ENCODE measurements at places on chromosomes 16 and 17. TPM values are rescaled to one million over a fixed set of nuclear protein-coding genes. Genes with fewer than 3 reads are reported as not detected.
A peak's percentile ranks its signal among the peaks of the same experiment; 100 is the strongest.

DNA sequence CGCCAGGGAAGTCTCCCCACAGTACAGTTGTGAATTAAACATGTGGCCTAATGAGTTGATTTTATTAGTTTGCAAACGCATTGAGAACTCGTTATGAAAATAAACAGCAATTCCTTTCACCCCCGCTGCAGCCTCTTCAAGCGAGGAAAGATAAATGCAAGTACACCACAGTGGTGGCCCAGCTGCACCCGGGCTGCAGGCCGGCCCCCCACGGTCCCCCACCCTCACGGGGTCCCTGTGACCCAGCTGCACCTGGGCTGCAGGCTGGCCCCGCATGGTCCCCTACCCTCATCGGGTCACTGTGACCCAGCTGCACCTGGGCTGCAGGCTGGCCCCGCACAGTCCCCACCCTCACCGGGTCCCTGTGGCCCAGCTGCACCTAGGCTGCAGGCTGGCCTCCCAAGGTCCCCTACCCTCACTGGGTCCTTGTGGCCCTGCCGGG is 32.2 kb downstream of the SDK2 start:
- H3K27ac ChIP-seq, result no peak overlapping the region
- H3K27me3 ChIP-seq, result no peaks in the 10 kb centered on the region
- no peaks in the 10 kb centered on the region for H3K36me3 ChIP-seq
- no peak overlapping the region for H3K4me3 ChIP-seq
- no peak for DNase-seq

DNA sequence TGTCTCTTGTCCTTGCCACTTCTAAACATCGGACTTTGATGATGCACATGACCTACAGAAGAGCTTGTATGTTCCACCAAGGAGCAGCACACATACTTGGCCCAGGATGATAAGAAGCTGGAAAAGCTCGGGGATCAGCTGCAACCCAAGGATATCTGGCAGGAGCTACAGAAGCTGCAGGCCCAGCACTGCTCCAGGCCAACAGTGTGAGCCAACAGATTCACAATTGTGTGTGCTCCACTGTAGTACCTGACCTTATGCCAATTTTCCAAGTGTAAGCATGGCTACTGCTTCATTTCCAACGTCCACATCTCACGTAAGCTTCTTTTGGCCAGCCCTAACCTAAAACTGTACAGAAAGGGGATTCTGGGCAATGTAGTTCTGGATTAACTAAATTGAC is 83.4 kb downstream of the COX10 start:
- no peaks in the 10 kb centered on the region for H3K27me3 ChIP-seq
- no peak overlapping the region for H3K27ac ChIP-seq
- H3K36me3 ChIP-seq, result peaks cover 26% of the 10 kb centered on the region
- H3K4me3 ChIP-seq, result no peak overlapping the region

Gene RGS9
- 1.2 TPM for total RNA-seq

DNA sequence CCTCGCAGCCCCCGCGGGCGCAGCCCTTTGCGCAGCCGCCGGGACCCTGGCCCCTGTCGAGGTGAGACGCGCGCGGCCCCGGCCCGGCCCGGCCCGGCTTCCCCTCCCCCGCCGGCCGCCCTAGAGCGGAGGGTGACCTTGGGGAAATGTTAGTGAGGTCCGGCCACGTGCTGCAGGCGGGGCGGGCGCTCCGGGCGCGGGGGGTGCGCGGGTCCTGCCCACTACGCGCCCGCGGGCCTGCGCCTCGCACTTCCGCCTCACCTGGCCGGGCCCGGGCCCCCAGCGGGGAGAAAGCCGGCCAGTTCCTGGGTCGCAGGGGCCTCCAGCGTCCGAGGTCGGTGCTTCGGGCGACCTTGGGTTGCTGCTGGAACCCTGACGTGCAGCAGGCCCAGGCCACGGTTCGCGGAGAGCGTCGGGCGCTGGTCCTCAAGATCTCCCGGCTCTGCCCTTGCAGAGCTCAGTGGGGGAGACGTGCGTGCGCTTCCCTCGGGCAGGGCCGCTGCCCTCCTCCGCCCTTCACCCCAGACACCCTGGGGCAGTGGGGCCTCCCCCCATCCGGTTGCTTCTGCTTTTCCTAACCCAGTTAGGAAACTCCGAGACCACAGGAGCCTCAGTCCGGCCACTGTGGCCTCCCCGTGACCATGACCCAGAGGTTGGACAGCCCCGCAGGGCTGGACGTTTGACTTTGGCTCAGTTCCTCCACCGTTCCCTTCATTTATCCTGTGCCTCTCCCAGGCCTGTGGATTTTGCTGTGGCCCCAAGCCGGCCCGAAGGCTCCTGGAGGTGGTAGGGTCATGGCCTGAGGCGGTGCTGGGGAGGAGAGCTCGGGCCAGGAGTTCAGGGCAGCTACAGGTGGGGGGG is 791 bp downstream of the MCRIP2 start:
- peaks cover 19% of the 10 kb centered on the region for H3K4me1 ChIP-seq
- peak; percentile 63 for DNase-seq
- H3K4me3 ChIP-seq, result peak overlapping the region; percentile 83
- H3K27ac ChIP-seq, result peak overlapping the region; percentile 66
- H3K36me3 ChIP-seq, result peaks cover 11% of the 10 kb centered on the region

GRCh38 chr16:70428178-70428998 is 10.5 kb downstream of the ST3GAL2 start:
- H3K4me1 ChIP-seq, result peaks cover 55% of the 10 kb centered on the region
- H3K36me3 ChIP-seq, result peaks cover 14% of the 10 kb centered on the region
- peak overlapping the region; percentile 88 for H3K27ac ChIP-seq

Gene PDILT
- total RNA-seq, result not detected

DNA sequence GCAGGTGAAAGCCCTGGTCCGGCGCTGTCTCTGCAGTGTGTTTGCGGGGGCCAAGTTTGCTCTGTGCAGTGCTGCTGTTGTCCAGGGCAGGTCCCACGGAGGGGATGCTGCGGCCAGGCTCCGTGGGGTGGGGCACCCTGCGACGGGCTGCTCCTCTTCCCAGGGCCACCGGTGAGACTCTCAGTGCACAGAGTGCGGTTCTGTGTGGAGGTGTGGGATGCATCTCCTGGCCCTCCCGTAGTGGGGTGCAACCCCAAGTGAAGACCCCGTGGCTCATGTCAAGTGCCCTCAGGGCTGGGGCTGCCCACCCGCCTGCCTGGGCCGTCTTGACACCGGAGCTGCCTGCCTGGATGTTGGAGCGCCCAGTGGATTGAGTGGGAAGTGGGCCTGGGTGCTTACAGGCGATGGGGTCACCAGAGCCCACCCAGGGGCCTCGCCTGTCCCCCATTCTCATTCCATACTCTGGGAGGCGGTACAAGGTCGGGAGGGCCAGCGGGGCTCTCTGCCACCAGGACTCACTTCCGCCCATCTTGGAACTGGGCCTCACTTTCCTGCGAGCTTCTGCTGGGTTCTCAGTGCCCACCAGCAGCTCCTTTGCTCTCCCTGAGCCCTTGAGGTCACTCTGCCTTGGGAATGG is 119.9 kb downstream of the BANP start:
- H3K27me3 ChIP-seq, result no peaks in the 10 kb centered on the region
- no peak for DNase-seq
- H3K36me3 ChIP-seq, result peaks cover 7% of the 10 kb centered on the region
- H3K4me1 ChIP-seq, result no peaks in the 10 kb centered on the region
- no peak overlapping the region for H3K27ac ChIP-seq

Gene GAS2L2
- 0.43 TPM for total RNA-seq

Gene FNDC8
- not detected for total RNA-seq

DNA sequence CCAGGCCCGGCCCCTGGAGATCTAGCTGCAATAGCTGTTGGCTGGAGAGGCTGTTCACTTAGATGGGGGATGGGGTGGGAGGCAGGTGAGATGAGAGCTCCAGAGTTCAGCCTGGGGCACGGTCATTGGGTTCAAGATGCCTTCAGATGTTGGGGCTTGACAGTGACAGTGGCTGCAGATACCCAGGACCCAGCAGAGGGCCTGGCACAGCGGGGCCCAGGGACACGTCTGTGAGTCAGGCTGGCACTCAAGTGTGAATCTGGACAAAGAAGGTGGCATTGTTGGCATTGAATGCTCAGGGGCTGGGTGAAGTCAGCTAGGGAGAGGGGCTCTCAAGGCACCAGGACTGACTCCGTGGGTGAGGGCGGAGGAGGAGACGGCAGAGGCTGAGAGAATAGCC is 328.1 kb downstream of the SEC14L1 start:
- no peak for DNase-seq
- H3K27me3 ChIP-seq, result no peaks in the 10 kb centered on the region
- H3K27ac ChIP-seq, result peak overlapping the region; percentile 83
- H3K4me1 ChIP-seq, result peaks cover 85% of the 10 kb centered on the region

GRCh38 chr17:80025796-80026195 is 9.9 kb downstream of the TBC1D16 start:
- no peak overlapping the region for H3K27ac ChIP-seq
- no peaks in the 10 kb centered on the region for H3K4me1 ChIP-seq
- H3K36me3 ChIP-seq, result no peaks in the 10 kb centered on the region
- H3K27me3 ChIP-seq, result no peaks in the 10 kb centered on the region

DNA sequence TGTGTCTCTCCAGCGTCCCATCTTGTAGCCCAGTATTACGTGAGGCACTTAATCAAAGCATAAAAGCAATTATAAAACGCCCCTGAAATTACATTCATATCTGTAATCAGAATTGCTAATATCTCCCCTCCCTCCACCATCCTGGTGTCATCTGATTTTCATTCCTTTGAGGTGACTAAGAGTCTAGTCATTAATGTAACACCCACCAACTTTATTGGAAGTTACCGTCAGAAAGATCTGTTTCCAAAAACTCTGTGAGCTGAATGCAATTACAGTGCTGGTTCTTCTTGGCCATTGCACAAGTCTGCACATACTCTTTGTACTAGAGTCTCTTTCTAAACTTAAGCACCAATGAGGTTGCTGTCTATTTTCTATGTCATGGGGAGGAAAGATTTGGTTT is 12.5 kb upstream of the MAF start:
- peaks cover 4% of the 10 kb centered on the region for H3K4me1 ChIP-seq
- no peaks in the 10 kb centered on the region for H3K36me3 ChIP-seq
- no peak for DNase-seq
- H3K27ac ChIP-seq, result no peak overlapping the region
- H3K4me3 ChIP-seq, result no peak overlapping the region
- H3K27me3 ChIP-seq, result peaks cover 25% of the 10 kb centered on the region

DNA sequence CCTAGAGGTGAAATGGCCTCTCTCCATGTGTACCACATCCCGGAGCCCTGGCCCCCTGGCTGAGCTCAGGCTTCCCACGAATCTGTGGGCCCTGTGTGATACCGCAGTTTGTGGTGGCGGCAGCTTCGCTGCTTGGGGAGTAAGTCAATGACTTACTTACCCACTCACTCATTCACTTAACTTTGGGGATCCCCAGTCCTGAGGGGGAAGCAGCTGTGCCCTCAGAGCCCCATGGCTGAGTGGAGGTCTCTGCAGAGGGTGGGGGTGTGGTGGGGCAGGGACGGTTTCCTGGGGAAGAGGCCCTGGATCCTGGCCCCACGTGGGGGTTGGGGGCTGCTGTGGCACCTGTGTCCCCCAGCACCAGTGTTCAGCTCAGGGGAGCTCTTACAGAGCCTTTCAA is 13.2 kb downstream of the KCNJ12 start:
- no peak overlapping the region for H3K27ac ChIP-seq
- H3K4me3 ChIP-seq, result no peak overlapping the region
- DNase-seq, result no peak
- no peaks in the 10 kb centered on the region for H3K36me3 ChIP-seq

Gene TAC4
- not detected for total RNA-seq

DNA sequence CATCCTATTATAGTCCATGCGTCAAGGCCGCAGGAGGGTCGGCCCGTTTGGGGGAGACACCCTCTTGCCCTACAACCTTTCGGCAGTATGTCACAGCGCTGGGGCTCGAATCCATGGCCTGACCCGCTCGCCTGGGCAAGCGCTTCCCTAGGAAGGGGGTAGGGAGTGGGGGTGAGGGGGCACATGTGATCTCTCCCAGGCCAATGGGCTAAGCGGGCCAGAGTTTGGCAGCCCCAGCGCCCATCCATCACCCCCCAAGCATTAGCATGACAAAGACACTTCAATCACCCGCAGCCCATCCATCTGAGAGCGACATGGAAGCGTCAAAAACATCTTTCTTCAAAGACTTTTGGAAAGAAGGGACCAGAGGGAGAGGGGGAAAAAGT is at the start of gene HOXB1:
TSS of gene HOXB1 (minus strand) at position 125 of the 386 bp plus-strand sequence. CDS start at position 18, 107 bp downstream.
- no peak for DNase-seq
- no peaks in the 10 kb centered on the region for H3K36me3 ChIP-seq
- H3K27ac ChIP-seq, result no peak within 1 kb of the TSS
- H3K4me1 ChIP-seq, result peaks cover 5% of the 10 kb centered on the region

GRCh38 chr16:2816751-2817339 is at the start of gene PRSS21:
Gene PRSS21, plus strand, starts transcription at chr16:2817237. Its CDS starts 32 bp downstream, at chr16:2817269.
- peak within 1 kb of the TSS; percentile 45 for H3K27ac ChIP-seq
- H3K27me3 ChIP-seq, result peaks cover 3% of the 10 kb centered on the region
- H3K4me1 ChIP-seq, result no peaks in the 10 kb centered on the region
- DNase-seq, result peak; percentile 47

- no peak for DNase-seq
- H3K36me3 ChIP-seq, result no peaks in the 10 kb centered on the region
- H3K27ac ChIP-seq, result no peak overlapping the region
- H3K4me3 ChIP-seq, result no peak overlapping the region
- no peaks in the 10 kb centered on the region for H3K4me1 ChIP-seq
These were observed 167.1 kb downstream of the BANP start for GRCh38 chr16:88118376-88118775.

DNA sequence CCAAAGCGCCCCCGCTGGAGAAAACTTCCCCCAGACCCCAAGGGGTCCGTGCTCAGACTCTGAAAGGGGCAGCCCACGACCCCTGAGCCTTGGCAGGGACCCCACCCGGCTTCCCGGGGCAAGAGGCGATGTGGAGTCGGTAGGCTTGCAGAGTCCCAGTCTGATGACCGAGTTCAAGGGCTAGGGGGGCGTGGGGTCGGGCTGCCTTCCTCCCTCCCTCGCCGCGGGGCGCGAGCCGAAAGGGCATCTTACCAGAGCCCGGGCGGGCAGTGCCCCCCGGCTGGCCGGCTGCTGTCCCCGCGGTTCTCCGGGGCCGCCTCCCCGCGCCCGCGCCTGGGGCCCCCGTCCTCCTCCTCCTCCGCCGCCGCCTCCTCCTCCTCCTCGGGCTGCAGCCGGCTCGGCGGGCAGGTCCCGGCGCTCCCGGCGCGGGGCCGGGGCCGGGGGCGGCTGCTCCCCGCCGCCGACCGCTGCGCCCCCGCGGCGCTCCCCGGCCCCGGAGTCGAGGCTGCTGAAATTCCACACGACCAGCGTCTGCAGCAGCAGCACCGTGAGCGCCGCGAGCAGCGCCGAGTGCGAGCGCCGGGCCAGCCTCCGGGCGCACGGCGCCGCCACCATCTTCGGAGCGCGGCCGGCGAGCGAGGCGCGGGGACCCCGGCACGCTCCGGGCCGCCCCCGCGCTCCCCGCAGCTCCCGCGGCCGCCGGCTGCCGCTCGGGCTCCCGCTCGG is 415 bp downstream of the XYLT1 start:
- peaks cover 55% of the 10 kb centered on the region for H3K4me1 ChIP-seq
- H3K36me3 ChIP-seq, result peaks cover 2% of the 10 kb centered on the region
- H3K27ac ChIP-seq, result peak overlapping the region; percentile 2
- H3K27me3 ChIP-seq, result no peaks in the 10 kb centered on the region

DNA sequence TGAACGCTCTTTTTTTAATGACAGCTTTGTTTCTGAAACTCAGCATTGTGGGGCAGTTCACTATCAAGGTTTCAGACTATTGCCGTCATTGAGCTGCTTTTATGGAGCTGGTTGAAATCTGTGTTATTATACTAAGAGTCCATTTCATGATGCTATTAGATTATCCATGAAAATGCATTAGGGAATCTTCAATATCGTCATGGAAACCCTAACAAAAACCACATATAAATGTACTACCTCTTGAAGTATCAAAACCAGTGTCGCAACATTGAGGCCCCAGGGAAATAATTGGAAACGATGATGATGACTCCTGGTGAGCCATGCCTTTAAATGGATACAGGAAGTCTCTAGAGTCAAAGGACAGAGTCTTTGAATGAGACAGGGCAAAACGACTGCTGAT is 231.6 kb upstream of the CPHXL start:
- no peak overlapping the region for H3K27ac ChIP-seq

Gene SMPD3
- 0.06 TPM for total RNA-seq
